ENCODE measurements at places on chromosomes 3 and 15.

DNA sequence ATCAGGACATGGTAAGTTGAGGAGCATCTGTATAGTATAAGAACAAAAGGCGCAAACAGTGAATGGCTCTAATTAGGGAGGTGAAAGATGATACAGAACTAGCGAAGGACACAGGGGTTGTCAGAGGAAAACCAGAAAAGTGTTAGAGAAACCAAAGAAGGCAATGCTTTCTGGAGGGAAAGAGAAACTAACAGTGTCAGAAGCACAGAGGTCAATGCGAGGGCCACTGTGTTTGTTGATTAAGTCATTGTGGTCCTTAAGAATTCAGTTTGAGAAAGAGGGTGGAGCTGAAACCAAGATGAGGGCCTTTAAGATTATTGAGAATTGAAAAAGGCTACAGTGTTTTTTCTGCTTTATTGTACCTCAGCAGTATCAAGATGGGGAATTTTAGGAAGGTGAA lies 28.8 kb downstream of the ATG7 start:
- DNase-seq = no peak

- no peak for DNase-seq
These were observed 855.1 kb downstream of the ROBO1 start for GRCh38 chr3:78912687-78913086.

DNA sequence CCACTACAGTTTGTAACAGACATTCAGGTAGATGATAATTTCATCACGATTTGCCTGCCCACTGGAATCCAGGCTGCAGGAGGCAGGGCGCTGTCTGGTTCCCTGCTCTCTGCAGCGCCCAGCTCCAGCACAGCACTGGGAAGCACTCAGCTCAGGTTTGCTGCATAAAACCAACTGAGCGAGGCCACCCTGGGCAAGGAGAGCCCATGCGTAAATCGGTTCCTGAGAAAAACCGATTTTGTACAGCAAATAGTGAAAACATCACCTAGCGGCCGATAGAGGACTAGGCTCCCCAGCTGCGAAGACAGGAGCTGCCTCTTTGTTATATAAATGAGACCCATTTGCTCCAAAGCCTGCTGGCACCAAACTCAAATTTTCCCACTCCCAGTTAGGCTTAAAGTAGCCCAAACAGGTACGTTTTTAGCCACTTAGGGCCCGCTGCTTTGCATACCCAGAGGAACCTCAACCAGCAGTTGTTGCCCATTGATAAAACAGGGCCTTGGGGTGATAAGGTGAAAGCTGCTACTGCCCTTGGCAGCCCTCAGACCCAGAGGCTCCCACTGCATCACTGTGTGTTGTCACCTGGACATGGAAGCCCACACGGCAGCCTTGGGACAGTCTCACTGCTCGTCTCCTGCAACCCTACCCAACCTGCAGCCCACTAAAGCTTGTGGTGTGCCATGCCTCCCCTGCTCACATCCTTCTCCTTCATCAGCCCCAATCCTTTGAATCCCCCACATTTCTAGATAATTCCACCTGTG lies 47.5 kb downstream of the ALDH1L1 start:
- DNase-seq = no peak

DNA sequence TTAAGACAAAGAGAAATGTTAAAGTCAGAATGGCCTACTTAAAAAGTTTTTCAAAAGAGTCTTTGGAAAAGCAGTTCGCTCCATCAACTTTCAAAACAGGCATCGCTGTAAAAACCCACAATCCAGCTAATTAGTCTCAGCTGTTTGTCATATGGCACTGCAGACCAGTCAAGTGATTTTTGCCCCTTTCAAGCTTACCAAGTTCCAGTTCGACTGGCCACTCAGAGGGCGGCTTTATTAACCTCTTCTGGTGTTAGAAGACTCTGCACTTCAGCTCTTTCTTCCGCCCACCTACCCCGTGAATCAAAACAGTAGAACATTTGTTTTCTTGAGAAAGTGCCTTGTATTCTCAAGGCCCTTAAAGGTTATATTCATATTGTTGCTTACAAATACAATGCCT lies 19.3 kb downstream of the RAB27A start:
- no peak for DNase-seq

DNA sequence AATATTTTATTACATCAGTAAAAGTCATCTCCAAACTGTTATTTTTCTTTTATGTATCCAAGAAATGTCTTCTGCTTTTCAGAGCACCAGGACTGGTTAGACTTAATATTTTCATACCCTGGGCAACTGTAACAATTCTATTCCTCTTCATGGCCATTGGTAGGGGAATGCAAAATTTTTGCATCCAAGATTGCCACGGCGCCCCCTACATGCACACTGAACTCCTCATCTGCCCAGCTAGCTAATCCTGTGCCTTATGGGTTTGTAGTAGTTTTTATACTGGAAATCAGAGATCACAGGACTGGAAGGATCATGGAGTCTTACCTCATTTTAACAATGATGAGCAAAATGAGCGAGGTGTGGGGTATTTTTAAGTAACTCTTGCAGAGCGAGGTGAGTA lies 74.2 kb downstream of the CRTC3 start:
- no peak for DNase-seq

DNA sequence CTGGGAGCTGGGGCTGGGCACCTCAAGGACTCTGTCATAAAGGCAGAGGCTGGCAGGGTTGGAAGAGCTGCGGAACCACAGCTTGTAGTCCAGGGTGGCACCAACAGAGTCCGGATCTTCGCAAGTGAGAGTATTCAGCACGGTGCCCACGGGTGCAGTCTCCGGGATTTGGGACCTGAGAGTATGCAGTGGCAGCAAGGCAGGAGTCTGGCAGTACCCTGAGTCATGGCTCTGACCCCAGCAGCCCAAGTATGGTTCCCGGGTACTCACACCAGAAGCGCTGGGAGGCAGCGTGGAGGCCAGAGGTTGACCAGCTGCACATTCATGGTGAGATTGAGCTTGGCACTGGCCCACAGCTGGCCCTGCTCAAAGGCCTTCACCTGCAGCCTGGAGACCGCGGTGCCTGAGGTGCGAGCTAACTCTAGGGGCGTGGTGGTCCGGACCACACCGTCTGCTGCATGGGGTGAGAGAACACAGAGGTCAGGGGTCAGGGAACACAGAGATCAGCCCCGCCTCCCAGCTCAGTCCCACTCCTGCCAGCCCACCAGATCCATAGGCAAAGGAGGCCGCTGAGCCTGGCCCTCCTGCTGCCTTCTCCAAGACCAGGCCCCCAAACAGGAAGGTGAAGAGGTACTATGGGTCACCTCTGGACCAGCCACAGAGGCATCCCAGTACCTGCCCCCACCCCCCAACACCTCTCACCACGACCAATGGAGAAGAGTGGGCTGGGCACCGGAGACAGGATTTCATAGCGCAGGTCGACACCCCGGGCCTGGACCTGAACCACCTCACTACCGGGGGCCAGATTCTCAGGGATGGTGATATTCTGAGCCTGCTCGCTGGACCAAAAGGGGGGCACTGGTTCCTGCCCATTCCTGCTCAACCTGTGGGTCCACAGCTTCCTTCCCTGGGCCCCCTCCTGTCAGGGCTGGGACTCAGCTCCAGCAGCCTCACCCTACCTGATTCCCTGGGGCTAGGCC lies 4.5 kb downstream of the CDHR4 start:
- no peak for DNase-seq
